ENCODE measurements at places on chromosomes 2 and 18.

DNA sequence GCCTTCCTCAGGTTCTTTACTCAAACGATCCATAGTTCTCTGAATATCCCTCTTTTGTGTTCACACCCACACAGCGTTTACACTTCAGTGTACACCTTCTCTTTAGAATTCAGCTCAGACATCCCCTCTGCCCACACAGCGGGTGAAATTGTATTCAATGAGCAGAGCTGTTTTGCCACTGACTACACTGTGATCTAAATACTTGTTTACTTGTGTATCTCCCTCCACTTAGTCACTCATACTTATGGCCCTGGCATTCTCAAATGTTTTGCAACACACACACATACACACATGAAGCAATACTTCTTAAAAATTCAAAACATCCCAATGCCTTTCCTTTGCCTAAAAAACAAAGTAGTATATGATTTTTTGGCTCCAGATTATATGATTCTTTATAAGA lies 297.1 kb downstream of the TMX3 start:
- DNase-seq = peak; percentile 93

DNA sequence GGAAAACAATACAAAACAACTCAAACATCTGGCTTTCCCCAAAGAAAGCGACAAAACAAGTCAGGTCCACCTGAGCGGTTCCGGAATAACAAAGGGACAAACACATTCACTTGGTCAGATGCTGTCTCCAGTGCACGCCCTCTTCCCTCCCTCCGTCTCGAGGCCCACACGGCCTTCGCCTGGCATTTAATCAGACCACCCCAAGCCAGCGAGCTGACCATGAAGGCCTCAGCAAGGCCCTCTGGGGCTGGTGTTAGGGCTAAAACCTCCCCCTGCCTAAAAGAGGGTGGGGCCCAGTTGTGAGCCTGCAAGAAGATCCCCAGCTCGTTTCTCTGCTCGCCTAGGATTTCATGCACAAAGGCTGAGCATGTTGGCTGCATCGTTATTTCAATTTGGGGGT lies 180.3 kb downstream of the EIPR1 start:
- no peak for DNase-seq

DNA sequence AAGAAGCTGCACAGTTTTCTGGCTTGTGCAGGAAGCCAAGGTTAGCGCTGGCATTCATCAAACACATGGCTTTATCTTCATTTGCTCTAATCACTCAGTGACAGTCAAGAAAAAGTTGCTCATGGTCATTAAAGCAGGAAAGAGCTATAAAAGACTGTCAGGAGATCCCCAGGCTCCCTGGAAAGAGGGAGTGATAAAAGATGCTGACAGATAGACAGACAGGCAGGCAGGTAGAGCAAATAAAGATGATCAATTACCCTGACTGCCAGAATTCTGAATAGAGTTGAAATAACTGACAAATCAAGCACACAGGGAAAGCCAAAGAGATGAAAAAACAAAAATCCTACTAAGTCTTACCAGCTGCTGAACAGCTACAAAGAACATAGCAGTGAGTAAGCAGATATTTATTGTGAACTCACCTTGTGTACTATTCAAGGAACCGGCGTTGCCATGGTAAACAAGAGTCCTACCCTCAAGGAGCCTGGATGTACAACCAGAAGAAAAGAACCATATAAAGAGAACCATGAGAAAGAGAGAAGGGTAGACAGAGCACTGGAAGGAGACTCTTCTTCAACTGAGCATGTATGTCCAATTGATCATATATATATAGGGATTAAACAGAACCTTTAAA lies 68.0 kb downstream of the RNF152 start:
- no peak for DNase-seq

DNA sequence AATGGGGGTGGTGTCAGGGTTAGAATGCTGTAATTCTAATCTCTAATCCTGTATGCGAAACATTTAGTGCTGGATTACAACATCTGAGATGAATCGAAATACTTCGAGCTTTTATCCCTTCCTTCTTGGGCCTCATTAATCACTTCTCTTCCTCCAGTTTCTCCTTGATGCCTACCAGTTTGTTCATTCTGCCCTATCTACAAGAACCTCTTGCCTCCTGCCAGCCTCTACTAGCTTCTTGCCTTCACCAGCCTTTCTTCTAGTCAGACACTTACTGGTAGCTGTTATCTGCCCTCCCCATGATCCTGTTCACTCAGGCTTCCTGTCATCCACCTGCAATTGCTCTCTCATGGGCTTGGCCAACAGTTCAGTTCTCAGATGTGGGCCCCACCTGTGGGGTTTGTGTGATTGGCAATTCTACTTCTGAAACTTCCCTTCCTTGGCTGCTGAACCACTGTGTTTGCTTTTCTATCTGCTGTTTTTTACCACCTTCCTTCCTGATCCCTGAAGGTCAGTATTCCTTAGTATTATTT lies 15.4 kb upstream of the FARP2 start:
- no peak for DNase-seq

DNA sequence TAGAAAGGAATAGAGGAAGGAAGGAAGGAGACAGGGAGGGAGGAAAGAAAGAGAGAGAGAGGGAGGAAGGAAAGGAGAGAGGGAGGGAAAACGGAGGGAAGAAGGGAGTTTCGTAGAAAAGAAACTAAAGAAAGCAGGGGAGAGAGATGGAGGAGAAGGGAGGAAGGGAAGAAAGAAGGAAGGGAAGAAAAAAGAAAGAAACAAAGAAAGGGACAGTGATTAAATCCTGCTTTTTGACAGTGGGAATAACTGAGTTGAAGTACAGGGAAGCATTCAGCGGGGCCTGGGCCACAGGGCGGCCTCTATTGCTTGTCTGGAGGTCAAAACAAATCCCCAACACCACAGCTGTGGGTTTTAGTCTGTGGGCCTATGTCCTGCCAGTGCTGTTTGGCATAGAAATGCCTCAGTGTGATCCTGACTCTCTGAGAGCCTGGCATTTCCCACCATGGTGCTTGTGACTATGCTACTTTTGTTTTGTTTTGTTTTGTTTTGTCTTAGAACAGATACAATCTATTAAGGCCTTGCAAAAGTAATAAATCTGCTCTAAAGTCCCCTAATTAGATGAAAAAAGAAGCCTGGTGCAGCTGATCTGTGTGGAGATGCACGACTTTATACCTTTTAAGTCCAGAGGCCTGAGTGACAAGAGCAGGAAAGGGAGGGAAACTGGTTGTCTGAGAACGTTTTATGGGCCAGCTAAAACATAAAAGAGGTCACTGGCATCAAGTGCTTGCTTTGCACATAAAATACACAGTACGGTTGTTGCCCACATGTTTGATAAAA lies 40.0 kb downstream of the IL1RL2 start:
- DNase-seq = peak; percentile 33

GRCh38 chr2:30398084-30398873 lies 48.8 kb upstream of the LCLAT1 start:
- DNase-seq = no peak

DNA sequence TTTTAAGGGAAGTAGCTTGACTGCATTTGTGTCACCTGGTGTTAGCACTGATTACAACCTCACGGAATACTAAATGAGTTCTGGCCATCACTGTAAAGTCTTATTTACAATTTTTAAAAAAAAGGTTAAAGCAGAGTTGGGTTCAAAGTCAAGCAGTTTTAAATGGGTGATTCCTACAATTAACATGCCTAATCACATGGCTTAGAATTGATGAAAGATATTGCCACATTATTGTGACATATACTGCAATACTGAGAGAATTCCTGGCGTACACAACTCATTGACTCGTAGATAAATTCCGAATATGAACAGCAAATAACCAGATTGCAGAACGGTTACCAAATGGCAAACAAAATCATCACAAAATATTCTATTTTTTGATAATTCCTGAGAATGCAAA lies 34.2 kb downstream of the ROCK2 start:
- DNase-seq = peak; percentile 50

- DNase-seq = peak; percentile 85
Observed at GRCh38 chr2:173150087-173150486, 74.4 kb downstream of the MAP3K20 start.

DNA sequence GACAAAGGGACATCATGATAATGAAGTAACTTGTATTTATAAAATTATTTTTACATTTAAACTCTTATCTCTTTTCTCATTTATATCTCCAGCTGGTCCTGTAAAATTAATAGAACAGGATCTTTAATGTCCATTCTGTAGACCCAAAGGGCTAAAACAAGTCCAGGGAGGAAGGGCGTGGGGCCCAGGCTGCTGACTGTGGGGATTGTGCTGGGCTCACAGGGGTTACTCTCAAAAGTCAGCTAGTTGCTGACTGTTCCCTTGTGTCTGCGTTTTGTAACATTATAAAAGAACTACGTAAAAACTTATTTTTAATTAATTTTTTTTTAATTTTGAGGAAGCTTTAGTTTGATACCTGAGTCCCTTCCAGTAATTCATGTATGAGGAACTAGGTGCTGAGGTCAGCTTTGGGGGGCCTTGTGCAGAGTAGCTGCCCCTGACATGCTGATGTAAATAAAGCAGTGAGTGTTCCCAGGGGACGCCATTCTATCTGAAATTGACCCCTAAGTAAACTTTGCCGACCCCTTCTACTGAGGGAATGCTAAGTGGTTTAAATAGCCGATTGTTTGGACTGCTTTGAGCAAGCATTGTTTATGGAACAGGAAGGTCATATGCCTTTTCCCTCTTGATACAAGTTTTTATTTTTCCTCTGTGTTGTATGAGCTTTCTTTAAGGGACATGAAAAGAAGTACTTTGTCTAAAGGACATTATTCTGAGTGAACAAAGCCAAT lies 56.4 kb downstream of the MERTK start:
- no peak for DNase-seq

DNA sequence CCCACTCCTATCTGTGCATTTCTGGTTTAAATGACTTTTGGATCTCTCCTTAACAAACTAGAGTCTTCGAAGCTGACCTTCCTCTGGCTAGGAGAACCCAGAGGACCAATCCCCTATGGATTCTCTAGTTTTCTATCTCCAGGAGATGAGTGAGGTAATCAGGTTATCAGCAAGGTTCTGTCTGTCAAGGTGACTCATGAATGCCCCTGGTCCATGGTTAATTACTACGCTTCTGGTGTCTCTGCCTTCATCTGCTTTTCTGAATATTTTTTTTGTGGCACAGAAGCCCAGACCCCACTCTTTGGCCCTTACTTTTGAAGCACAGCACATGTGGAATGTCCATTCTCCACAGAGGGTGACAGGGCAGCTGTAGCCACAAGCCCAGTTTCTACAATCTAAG lies 897.9 kb upstream of the KLHL29 start:
- DNase-seq = no peak

DNA sequence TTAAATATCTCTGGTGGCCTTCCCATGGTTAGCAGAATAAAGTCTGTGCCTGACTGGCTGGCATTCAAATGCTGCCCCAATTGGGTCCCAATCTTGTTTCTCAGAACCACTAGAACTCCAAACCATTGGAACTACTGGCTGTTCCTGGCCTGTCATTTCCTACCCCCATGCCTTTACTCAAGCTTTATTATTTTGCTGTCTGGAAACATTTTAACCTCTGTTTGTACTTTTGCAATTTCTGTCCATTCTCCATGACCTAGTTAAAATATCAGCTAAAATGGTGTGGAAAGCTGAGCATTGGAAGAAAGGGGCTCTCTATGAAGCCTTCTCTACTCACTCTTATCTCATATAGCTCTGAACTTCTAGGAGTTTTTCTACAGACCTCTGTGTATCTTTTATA lies 38.7 kb downstream of the RAPGEF4 start:
- no peak for DNase-seq

- no peak for DNase-seq
Observed at GRCh38 chr2:36253086-36253485, 102.5 kb upstream of the CRIM1 start.

- DNase-seq = peak; percentile 12
Observed at GRCh38 chr18:41371156-41372045, 583.6 kb upstream of the PIK3C3 start.

DNA sequence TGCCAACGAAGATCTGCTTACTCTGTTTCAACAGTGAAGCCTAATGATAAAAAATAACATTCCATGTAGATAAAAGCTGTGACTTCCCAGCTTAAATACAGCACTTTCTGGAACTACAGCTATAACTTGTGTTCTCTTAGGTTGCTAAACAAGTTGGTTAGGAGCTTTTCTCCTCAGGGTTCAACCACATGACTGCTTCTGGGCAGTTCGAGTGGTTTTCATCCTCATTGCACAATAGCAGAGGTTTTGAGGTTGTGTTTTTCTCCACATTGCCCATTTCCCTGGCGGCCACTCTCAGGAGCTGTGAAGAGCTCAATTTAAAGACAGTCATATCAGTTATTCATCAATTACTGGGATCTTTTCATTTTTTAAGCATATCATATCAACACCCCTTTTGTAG lies 102.2 kb upstream of the CYP1B1 start:
- DNase-seq = peak; percentile 100

GRCh38 chr2:27194538-27195354 lies 17.1 kb upstream of the ATRAID start:
- DNase-seq = no peak

DNA sequence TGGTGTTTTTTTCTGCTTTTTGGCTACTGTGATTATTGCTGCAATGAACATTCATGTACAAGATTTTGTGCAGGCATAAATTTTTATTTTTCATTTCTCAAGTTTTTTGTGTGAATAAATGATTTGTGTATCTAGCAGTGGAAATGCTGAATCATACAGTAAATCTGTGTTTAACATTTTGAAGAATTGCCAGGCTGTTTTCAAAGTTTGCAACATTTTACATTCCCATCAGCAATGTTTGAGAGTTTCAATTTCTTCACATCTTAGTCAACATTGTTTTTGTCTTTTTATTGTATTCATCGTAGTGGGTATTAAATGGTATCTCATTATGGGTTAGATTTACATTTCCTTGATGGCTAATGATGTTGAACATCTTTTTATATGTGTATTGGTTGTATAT lies 98.8 kb upstream of the RBMS1 start:
- DNase-seq = no peak

DNA sequence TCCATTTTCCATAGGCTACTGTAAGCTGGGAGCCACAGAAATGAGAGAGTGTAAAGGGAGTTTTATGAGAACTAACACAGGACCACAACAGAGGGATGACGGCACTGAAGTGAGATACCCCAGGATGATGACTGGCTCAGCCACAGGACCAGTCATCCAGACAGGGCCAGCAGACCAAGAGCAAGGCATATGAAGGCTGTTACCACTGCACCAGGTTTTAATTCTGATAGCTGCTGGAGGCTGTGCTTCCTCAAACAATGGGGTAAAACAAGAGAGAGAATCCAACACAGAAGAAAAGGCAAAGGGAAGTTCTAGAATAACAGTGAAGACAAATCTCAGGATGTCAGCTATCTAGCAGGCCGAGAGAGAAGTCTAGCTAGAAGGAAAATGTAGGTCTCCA lies 94.9 kb downstream of the BCL2 start:
- no peak for DNase-seq

- no peak for DNase-seq
Observed at GRCh38 chr2:46260305-46260704, 36.9 kb upstream of the EPAS1 start.

- no peak for DNase-seq
Observed at GRCh38 chr18:42306594-42306980, 351.6 kb downstream of the PIK3C3 start.

- DNase-seq = no peak
Observed at GRCh38 chr2:231429152-231429551, 33.6 kb downstream of the B3GNT7 start.

DNA sequence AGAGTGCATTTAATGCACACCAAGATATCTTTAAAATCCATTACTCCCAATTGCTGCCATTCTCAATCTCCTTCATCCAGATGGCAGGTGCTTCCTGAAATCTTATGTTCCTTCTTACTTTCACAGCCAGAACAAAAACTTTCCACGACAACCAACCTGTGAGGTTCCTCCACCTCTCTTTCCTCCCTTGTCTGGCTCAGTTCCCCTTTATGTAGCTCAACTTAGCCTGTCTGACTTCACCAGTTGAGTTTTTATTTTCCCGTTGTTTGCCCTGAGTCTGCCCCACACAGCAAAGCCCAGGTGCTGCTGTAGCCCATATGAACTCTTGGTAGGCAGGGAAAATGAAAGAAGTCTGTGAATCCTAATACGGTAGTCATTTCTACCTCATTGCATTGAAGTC lies 112.5 kb downstream of the MREG start:
- no peak for DNase-seq

Measured in amniotic epithelial cell (primary cell).